ENCODE measurements at places on chromosomes 6 and 20.

DNA sequence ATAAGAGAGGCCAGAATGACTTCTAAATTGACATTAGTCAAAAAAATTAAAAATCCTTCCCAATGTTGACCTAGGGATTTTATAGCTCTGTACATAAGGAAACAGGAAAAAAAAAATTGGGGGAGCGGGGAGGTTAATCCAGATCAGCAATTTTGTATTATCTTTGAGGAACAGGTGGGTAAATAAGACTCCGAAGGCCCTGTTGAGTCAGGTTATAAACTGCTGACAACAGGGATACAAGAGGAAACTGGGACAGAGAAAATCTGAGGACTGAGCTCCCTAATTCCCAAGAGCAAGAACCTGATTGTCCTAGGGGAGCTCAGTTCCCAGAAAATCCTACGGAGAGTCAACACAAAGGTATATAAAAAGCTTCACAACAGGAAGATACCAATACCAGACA is 26.8 kb upstream of the CRIP3 start:
- no peak for DNase-seq

GRCh38 chr6:121309768-121310469 is 24.4 kb downstream of the TBC1D32 start:
- DNase-seq: no peak

DNA sequence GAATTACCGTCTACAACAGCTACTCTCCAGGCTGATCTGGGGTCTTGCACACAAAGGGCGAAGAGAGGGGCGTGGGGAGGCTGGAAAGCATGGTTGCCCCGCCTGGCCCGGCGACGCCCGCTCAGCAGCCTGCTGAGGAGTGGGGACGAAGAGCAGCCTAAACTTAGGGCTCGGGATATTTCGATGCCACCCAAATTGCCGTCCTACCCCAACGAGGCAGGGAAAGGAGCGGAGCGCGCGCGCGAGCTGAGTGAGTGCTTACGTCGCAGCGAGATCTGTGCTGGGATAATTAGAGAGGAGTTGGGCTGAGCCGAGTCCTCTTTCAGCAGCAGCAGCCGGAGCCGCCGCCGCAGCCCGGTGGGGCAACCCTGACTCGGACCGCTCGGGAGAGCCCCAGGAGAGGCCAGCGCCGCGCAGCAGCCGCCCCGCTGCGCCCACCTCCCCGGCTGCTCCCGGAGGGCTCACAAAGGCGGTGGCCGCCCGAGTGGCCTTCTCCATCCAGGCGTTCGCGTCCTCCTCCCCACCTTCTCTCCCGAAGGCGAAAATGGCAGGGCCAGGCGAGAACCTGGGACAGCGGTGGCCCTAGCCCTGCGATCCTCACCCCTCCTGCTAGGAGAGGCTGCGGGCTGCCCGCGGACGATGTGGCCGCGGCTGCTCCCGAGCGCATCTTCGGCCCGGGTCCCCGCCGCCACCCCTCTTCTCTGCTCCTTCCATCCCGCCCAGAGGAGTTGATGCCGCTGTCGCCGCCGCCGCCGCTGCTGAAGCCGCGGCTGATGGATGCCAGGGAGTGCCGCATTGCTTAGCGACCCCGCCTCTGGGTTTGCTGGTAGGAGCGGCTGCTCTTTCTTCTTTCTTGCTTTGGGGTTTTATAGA is at the start of gene CLVS2:
CLVS2 (plus strand) TSS at position 315 of the 873 bp plus-strand sequence. CDS start 1,543 bp downstream, outside the sequence.
- DNase-seq: no peak

- no peak for DNase-seq
These were observed 38.5 kb downstream of the PXDC1 start for GRCh38 chr6:3712827-3713665.

DNA sequence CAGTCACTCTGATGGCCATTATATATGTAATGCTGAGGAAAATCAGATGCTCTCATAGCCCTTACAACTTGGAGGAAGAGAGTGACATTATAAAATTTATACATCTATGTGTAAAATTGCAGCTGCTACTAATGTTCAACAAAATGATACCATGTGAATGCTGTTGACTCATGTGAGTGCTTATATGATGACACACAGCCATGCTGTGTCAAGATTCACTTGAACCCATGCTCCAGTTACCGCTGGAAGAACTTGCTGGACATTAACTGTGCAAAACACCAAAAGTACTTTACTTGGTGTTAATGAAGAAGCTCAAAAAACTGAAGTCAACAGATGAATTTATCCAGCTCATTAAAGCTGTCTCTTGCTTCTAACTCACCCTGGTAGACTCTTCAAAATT is 318.9 kb upstream of the PLCB4 start:
- no peak for DNase-seq

GRCh38 chr6:30810813-30811339 is 66.5 kb upstream of the IER3 start:
- DNase-seq: no peak

GRCh38 chr6:47701363-47701762 is 3.0 kb downstream of the ADGRF4 start:
- no peak for DNase-seq

DNA sequence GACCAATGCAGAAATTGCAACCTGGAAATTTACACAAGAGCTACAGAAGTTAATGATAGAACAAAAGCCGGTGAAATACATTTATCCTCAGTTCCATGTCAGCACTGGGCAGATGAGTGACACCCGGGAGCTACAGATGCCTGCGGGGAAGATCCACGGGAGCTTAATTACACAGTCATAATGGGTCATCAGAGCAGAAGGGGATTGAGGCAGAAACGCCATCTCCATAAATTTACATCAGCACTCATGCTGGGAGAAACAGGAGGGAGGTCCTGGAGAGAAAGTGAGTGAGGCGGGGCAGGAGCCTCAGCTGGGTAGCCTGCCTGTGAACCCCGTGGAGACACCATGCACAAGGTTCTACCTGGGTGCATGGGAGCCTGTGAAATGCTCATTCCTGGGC is 37.6 kb upstream of the CST7 start:
- DNase-seq: no peak

DNA sequence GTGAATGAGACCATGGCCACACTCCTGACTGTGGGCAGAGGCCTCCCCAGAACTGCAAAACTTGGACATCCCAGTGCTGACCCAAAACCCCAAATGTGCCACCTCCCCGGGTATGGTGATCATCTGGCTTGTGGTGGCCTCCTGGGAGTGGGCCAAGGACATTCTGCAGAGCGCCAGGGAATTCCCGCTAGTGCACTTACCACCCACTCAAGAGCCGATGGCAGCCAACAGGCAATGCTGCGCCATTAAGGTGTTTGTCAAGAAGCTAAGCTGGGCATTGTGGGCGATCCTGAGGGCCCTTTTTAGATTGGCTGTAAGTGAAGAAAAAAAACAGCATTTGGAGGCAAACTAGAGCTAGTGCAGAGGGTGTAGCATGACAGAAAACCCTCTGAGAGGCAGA is 9.4 kb downstream of the MMP24 start:
- DNase-seq: no peak

GRCh38 chr6:2684766-2685754 is 65.7 kb downstream of the MYLK4 start:
- no peak for DNase-seq

GRCh38 chr20:3430376-3431069 is 23.1 kb upstream of the DNAAF9 start:
- no peak for DNase-seq

DNA sequence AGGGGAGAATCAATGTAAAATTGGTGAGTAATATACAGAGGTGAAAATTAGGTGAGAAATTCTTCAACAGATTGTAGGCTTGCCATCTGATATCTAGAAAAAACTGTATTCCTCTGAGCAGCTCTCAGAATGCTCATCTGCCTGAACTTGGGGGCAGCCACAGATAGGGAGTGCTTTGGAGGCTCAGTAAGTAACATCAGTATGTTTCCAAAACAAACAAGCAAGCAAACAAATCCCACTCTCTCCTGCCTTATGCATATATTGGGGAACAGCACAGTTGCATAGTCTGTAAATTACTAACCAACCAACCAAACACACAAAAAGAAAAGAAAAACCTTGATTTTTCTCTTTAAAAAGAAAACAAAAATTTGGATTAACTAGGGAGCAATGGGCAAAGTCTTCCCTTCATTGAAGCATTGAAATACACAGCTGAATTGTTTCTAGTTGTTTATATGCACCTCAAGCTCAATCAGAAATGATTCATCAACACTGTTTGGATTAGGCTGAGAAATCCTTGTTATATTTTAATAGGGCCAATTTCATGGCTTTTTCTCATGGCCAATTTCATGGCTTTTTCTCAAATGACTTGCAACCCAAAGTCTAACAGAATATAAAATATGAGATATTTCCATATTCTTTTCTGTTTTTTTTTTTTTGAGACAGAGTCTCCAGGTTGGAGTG is 50.1 kb upstream of the DEK start:
- DNase-seq: no peak

- no peak for DNase-seq
These were observed 145.9 kb upstream of the FBXL4 start for GRCh38 chr6:99093456-99094190.

DNA sequence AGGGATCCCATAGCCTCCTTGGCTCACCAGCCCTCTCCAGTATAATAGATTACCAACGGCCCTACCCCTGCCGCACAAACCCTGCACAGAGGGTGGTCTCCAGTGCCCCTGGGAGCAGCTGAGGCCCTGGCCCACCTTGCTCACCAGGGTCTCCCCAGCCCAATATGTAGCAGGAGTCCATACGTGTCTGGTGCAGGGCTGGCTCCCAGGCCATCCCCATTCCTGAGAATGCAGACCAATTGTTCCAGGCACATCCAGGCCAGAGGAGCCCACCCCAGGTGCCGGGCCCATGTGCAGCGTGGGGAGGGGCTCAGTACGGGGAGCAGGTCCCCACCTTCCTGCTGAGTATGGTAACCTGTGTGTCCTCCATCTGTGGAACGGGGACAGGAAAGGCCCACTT is 251.9 kb downstream of the TAF4 start:
- DNase-seq: no peak

DNA sequence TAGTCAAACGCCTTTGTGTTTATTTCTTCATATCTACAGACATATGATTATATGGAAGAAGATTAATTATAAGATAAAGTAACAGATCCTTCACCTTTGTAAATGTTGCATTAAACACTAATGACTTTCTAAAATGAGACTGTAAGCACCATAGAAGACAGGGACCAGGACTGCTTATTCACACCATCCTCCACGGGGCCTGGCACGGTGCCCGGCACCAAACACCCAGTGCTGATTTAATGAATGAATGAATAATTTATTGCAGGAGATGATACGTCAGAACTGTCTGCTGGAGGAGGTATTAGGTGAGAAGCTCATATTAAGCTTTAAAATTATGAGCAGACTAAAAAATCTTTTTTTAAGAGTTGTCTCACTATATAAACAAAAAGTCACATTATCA is 88.3 kb downstream of the SLX4IP start:
- DNase-seq: no peak

GRCh38 chr6:2542101-2542857 is 208.4 kb downstream of the MYLK4 start:
- DNase-seq: no peak

DNA sequence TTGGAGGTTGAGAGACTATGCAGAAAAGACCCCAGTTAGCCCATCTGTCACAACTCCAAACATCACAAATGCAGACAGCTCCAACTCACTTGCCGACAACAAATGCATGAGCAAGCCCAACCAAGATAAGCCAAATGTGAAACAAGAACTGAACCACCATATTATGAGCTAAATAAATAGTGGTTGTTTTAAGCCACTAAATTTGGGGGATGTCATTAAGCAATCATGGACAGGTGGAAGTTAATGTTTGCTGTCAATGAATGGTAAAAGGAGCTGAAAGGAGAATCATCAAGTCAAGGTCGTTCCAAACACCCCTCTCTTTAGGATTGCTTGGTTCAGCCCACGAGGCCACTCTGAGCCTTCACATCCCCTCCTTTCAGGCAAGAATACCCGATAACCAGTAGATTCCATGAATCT is 71.2 kb upstream of the PLCB4 start:
- no peak for DNase-seq

GRCh38 chr6:168105813-168106632 is 27.0 kb upstream of the FRMD1 start:
- no peak for DNase-seq

- DNase-seq: no peak
These were observed 11.6 kb downstream of the PIGT start for GRCh38 chr20:45427236-45428149.

DNA sequence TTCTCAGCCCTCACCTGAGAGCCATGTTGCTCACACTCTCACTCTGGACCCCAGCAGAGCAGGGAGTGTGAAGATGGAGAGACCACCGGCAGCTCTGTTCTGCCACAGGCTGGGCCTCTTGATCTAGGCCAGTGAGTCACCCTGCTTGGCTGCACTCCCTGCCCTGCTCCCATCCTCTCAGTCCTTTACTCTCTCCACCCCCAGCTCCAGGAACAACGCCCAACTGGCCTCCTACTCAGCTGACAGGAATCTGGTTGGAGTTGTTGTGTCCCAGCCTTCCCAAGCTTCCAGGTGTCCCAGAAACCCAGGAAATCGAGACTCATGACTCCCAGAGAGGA is at the start of gene PSORS1C1:
PSORS1C1 (plus strand) TSS at position 260 of the 338 bp plus-strand sequence. CDS start 14,833 bp downstream, outside the sequence.
- DNase-seq: no peak

- DNase-seq: no peak
These were observed 8.0 kb downstream of the HTR1B start for GRCh38 chr6:77455271-77455670.

DNA sequence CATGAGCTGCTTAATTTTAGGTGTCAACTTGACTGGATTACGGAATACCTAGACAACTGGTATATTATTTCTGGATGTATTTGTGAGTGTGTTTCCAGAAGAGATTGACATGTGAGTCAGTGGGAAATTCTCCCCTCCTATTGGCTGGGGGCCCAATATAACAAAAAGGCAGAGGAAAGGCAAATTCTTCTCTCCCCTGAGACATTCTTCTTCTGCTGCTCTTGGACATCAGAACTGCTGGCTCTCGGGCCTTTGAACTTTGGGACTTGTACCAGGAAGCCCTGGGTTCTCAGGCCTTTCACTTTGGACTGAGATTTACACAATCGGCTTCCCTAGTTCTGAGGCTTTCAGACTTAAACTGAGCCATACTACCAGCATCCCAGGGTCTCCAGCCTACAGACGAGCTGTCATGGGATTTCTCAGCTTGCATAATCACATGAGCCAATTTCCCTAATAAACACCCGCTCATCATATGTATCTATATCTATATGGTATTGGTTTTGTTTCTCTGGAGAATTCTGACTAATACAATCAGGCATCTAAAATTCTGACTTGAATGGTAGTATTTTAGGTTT is 7.6 kb upstream of the BTN3A3 start:
- no peak for DNase-seq

- DNase-seq: no peak
These were observed 5.1 kb upstream of the EPHA7 start for GRCh38 chr6:93424303-93425064.

- no peak for DNase-seq
These were observed 122.1 kb upstream of the CEP162 start for GRCh38 chr6:84349542-84349941.

GRCh38 chr6:166996406-166996805 is 2.8 kb upstream of the CEP43 start:
- no peak for DNase-seq

- no peak for DNase-seq
These were observed 66.8 kb upstream of the PTCHD4 start for GRCh38 chr6:48177786-48178185.

Data from stimulated activated CD8-positive, alpha-beta memory T cell treated with anti-CD3 and anti-CD28 coated beads, Interleukin-12 subunit alpha, Interleukin-12 subunit beta, amount 100 ng/mL, for 1 hour (primary cell).